Adrenal gland (tissue), 19 donors: ENCODE measurements at places on chromosomes 7 and 10. TPM values are rescaled to one million over a fixed set of nuclear protein-coding genes. Genes with fewer than 3 reads are reported as not detected.

GRCh38 chr10:112286837-112287818 is 3.9 kb downstream of the TECTB start:
- DNase-seq: no peak

- no peak for DNase-seq
Measured at GRCh38 chr7:80699721-80700256, 61.3 kb downstream of the CD36 start.

DNA sequence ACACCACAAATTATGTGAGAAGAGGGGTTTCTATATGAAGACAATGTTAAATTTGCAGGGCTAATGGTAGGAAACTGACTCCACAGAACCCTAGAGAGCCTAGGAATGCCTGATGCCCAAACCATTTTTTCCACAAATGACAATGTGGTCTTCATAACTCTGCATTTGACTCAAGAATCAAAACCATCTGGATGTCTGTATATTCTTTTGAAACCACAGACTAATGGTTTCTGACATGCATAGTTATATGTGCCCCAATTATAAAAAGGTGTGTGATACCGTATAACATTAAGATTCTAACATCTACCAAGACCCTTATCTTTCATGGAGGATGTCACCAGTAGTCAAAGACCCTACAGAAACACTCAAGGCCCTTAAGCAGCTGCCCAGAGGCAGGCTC is 20.3 kb downstream of the SEC61G start:
- no peak for DNase-seq

Gene MACC1
- 1.3 TPM for polyA plus RNA-seq

GRCh38 chr7:18357691-18358090 is 137.9 kb upstream of the HDAC9 start:
- no peak for DNase-seq

DNA sequence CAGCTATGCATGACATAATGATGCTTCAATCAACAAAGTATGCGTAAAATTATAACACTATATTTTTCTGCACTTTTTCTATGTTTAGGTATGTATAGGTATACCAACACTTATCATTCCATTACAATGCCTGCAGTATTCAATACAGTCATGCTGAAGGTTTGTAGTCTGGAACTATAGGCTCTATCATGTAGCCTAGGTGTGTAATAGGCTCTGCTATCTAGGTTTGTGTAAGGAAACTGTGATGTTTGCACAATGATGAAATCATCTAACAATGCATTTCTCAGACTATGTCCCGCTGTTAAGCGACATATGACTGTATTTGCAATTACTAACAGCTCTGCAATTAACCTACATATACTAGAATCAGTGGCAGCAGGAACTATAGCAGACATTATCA is 1447.5 kb downstream of the GATA3 start:
- DNase-seq: no peak

Gene GRM3
- 1.9 TPM for polyA plus RNA-seq

- peak; percentile 12 for DNase-seq
Measured at GRCh38 chr7:112080978-112081377, 125.2 kb downstream of the DOCK4 start.

GRCh38 chr7:101138213-101138870 is 11.4 kb downstream of the SERPINE1 start:
- DNase-seq: peak; percentile 93

Gene ARHGAP21
- 74.1 TPM for polyA plus RNA-seq
